ENCODE measurements at places on chromosomes 6 and 20.

DNA sequence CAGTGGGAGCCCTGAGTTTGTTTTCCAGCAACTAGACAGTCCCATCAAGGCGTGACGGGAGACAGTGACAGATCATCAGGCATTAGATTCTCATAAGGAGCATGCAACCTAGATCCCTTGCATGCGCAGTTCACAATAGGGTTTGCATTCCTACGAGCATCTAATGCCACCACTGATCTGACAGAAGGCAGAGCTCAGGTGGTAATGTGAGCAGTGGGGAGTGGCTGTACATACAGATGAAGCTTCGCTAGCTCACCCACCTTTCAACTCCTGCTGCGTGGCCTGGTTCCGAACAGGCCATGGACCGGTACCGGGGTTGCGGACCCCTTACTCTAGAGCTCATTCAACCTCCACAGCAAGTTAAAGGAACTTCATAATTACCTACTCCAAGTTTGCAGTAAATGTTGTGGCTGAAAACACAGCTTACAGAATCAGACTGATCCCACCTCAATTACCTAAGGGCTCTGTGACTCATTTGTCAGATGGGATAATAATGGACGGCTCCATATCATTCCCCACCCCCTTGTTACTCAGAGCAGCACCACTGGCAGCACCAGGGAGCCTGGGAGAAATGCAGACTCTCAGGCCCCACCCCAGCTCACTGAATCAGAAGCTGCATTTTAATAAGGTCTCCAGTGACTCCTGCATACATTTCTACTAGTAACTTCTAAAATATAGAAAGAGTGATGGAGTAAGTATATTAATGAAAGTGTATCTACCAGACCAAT is 15.7 kb downstream of the PXMP4 start:
- no peak for DNase-seq

DNA sequence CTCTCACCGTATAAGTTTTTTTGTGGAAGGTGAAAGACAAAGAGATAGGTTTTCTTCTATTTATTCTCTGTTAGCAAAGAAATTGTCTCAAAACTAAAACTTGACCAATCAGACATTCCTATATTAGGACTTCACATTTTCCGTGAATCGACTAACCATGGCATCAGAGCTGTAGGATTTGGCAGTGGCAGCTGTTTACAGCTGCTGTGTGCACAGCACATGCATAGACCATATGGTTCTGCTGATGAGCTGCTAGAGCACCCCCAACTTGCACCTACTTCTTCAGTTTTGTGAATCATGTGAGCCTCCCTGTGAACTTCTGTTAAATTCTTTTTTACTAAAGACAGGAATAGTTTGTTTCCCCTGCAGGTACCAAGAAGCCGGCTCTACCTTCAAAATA is 157.9 kb downstream of the RFX6 start:
- no peak for DNase-seq

GRCh38 chr20:8951164-8951563 is 117.7 kb upstream of the PLCB4 start:
- no peak for DNase-seq

- DNase-seq: no peak
Measured at GRCh38 chr6:80226151-80226550, 119.7 kb downstream of the BCKDHB start.

GRCh38 chr6:10350720-10351119 is 64.2 kb downstream of the TFAP2A start:
- no peak for DNase-seq
